Hypothalamus (tissue), 51 donors: ENCODE measurements at places on chromosomes 16 and 17.

DNA sequence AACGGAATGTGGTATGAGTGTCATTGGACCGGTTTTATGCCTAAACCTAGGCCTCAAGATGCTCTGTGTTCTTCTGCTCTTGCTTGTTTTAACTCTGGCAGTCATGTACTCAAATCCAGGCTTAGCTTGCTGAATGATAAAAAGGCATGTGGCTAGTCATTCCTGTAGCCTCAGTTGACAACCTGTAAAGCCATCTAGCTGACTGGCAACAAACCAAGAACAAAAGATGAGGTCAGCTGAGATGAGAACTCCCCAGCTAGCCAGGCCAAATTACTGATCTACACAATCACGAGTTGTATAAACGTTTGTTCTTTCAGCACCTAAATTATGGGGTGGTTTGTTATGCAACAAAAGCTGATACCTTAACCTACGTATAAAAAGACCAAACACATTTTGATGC is 1406.0 kb upstream of the CDH8 start:
- DNase-seq, result no peak

- DNase-seq, result no peak
Observed at GRCh38 chr17:51500454-51500853, 240.1 kb downstream of the UTP18 start.

GRCh38 chr16:66886914-66887313 is 6.6 kb downstream of the PDP2 start:
- DNase-seq, result no peak

DNA sequence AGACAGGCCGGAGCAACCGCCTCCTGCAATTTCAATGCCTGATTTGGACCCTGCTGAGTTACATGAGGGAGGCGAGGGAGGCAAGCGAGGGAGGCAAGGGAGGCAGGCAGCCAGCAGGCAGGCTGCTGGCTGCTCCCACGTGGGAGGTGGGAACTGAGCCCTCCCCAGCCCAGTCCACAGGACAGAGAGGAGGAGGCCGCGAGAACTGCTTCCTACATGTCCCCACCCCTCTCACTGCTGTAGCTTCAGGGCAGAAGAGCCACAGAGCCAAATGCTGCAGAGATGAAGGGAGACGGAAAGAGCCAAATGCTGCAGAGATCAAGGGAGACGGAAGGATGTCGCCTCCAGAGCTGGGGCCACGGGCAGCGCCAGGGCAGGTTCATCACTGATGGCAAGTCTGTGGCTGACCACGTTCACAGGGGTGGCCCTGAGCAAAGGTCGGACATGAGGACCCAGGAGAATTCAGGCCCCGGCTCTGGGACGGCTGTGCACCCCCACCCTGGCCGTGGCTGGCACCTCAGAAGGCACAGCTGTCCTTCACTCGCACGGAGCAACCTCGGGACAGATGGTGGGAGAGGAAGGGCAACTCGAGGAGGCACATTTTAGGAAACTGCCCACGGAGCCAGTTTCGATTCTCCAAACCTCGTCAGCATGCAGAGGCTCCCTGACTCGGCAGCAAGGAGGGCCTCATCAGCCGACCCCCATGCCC is 21.5 kb downstream of the RPH3AL start:
- DNase-seq, result peak; percentile 28

DNA sequence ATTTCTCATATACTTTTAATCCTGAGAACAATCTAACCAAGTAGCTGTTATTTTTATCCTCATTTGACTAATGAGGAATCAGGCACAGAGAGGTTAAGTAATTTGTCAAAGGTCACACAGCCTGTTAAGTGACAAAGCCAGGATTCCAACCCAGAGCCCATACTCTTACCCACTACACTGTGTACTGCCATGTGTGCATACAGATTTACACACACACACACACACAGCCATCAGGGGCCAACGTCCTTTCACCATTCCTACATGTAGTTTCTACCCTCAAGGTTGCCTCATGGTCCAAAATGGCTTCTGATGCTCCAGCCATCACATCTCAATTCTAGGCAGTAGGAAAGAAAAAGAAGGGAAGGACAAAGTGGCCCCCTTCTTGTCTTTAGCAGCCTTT is 22.1 kb downstream of the TMEM186 start:
- no peak for DNase-seq

GRCh38 chr16:10205688-10206087 is 23.5 kb upstream of the GRIN2A start:
- DNase-seq, result no peak

DNA sequence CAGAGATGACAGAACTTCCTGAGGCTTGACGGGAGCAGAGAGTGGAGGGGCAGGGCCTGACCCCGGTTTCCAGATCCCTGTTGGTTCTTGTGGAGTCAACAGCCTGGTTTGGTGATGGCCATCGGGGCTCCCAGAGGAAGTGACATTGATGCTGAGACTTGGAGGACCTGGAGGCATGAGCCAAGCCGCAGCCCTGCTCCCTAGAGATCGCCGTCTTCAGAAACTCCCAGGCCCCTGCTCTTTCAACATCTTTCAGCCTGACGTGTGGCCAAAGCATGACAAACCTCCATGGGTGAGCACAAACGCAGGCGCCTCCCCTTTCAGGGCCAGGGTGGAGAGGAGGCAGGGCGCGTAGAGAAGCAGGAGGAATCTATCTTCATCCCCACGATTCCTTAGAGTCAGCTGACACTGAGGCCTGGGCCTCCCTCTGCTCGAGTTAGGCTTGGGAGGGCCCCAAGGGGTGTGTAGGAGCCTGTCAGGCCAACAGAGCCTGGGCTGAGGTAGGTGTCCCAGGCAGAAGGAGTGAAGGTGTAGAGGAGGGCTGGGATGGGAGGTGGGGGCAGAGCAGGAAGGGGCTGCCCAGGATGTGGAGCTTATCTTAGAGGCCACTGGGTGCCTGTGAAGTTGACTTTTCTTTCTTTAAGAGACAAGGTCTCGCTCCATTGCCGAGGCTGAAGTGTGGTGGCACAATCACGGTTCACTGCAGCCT is 56.1 kb upstream of the MED9 start:
- no peak for DNase-seq

DNA sequence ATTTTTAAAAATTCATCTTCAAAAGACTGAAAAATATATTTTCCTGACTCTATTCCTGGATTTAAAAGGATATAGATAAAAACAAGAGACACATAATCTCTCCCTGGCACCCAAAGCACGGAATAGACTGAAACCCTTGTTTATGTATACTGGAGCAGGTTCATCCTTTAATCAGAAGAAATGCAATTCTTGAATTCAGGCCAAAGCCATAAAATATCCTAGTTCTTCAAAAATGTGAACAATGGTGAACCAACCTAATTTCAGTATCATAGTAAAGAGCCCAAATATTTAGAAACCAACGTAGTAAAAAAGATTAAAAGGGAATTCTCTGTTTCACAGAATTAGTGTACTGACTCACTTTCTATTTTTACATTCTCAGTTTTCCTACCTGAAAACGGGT is 188.5 kb upstream of the C17orf78 start:
- no peak for DNase-seq

- DNase-seq, result no peak
Observed at GRCh38 chr16:57766714-57767348, 31.3 kb downstream of the KATNB1 start.

- no peak for DNase-seq
Observed at GRCh38 chr17:69423450-69423849, 9.0 kb downstream of the MAP2K6 start.

DNA sequence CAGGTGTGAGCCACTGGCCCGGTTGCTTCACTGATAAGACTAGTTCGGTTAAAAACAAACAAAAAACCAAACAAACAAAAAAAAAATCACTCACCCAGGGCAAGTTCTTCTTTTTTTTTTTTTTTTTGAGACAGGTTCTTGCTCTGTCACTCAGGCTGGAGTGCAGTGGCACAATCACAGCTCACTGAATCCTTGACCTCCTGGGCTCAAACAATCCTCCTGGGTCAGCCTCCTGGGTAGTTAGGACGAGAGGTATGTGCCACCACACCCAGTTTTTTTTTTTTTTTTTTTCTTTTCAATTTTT is 119.5 kb upstream of the CORO6 start:
- DNase-seq, result no peak

DNA sequence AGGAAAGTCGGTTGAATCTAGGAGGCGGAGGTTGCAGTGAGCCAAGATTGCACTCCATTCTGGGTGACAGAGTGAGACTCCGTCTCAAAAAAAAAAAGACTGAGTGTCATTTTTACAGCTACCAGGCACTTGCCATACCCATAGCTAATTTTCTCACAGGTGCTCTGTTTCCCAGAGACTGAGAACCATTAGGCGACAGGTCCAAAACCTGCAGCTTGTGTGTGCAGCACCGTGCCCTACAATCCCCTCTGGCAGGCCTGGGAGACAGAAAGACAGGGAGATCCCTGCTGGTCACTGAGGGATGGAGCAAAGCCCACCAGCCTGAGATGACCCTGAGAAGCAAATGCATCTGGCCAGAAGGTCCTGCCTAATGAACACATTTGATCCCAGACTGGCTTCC is 2.7 kb downstream of the TFAP4 start:
- no peak for DNase-seq

DNA sequence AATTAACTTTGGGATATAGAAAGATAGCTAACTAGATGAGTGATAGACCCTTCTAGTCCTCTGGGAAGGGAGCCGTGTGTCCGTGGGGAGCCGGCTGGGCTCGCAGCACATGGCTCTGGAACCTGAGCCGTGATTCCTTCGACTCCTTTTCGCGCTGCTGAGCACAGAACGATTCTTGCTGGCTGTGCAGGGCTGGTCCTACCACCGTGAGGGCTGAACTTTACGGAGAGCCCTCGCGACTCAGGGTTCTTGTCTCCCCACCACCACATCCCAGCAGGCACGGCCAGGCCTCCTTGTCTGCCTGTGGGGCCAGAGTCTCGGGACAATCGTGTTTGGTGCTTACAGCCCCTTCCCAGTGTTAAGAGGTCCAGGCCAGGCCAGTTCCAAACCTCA is 13.8 kb upstream of the TCF25 start:
- DNase-seq, result no peak

- no peak for DNase-seq
Observed at GRCh38 chr16:27330542-27330941, 16.8 kb downstream of the IL4R start.

DNA sequence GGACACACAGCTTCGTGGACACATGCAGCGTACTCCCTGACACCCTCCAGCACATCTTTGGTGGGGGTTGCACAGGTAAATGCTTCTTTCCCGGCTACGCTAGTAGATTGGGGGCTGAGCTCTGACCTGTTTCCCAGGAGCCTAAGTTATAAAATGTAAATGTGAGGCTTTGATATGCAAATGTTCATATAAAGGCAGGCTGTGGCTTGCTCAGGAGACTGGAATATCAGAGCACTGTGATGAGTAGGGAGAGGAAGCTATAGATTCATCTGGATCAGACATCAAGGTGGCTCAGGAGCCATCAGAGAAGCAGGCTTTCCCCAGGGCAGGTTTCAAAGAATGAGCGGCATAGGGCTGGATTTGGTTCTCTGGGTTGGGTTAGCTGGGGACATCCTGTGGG is 3.4 kb upstream of the ETV4 start:
- no peak for DNase-seq

DNA sequence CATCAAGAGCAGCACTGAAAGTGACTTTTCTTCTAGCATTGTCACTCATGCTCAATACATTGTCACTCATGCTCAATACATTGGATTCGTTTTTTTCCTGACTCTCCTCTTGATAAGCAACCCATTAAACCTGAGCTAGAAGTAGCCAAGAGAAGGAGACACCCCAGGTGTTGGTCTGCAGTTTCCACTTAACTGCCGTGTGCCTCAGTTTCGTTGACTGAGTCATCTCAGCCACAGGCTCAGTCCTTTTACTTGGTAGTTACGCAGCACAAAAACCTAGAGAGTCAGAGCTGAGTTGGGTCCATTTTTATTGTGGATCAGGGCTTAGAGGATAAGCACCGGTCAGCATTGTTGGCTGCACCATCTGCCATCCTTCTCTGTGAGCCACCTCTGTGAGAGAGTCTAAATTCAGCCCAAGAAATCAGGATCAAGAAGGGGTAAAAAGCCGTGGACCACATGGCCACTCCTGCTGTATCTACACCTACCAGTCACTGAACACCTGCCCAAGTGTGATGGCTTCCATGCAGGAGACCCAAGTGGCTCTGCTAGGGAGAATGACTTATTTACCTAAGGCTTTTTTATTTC is 11.3 kb downstream of the GINS2 start:
- no peak for DNase-seq

DNA sequence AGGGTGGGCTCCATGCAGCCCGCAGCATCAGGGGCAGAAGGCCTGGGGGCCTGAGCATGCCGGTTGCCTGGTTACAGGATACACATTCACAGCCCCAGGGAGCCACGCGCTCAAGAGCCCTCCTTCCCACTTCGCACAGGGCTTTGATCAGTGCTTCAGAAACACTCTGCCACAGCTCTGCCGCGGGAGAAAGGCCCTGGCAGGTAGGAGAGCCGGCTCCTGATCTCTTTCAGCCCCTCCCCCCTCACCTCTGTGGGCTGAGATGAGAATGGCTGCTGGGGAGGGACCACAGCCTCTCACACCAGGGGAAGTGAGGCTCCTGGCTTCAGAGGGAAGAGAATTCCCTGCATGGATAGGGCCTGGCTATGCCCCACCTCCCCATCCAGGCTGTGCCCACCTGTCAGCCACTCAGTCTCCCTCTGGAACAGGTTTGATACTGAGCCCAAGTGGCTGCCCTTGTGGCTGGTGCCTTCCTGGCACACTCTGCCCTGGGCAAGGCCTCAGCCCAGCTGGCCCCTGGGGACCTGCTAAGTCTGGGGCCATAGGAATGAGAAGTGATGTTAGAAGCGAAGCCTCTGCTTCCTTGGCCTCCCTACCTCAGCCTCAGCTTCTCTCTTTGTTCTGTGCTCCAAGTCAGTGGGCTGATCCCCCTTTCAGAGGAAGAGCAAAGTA is 8.6 kb downstream of the DOK4 start:
- no peak for DNase-seq

DNA sequence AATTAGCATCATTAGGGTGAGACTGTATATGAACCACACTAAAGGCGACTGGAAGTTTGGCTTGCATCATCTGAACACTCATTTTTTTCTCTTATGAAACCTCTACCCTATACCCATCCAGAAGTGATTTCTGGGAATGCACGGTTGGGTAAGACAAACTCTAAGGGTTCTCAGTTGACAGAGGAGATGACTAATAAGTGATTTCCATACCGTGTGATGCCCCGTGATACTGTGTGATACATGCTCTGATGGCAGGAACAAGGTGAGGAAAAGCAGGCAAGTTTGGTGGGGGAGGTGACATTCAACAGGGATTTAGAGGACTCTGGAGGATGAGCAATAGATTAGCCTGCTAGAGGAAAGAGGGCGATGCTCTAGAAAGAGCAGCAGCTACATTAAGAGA is 156.4 kb upstream of the CCL2 start:
- DNase-seq, result no peak

- no peak for DNase-seq
Observed at GRCh38 chr17:28081467-28081866, 39.0 kb downstream of the NLK start.

GRCh38 chr17:74466111-74466827 is at the start of gene CD300A:
TSS of gene CD300A (plus strand) at chr17:74466634. CDS start at chr17:74466704, 70 bp downstream.
- peak; percentile 30 for DNase-seq
